H7 (cell line): ENCODE measurements at places on chromosomes 11 and 22.

DNA sequence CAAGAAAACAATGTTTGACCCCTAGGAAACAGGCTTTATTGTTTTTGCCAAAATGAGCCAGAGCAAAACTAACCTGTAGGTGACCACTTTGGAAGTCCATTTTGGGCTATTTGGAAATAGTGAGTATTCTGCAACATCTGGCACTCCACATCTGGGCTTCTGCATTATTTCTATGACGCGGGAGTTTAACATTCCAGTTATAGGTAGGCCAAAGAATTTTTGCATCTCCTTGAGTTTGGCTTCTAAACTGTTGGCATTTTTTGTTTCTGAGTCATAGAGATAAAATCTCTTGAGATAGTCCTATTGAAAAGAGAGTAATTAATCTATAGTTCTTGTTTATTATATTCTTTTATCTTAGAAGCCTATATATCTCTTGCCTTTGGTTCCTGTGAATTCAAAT is 2.9 kb downstream of the MMP7 start:
- DNase-seq = no peak

- no peak for DNase-seq
These were observed 36.4 kb downstream of the ZNF215 start for GRCh38 chr11:6962673-6963072.

GRCh38 chr11:86800960-86801272 is 574 bp downstream of the PRSS23 start:
- no peak for DNase-seq

GRCh38 chr11:119615003-119615881 is 113.8 kb downstream of the NECTIN1 start:
- DNase-seq = no peak

GRCh38 chr11:110433393-110434333 is 3.9 kb downstream of the FDX1 start:
- peak; percentile 38 for DNase-seq

GRCh38 chr11:34792814-34793258 is 123.3 kb downstream of the APIP start:
- DNase-seq = no peak

GRCh38 chr11:17508791-17509190 is 32.1 kb upstream of the ABCC8 start:
- no peak for DNase-seq

GRCh38 chr11:59000003-59000402 is 60.7 kb downstream of the GLYATL1 start:
- DNase-seq = no peak
